Stimulated activated CD4-positive, alpha-beta T cell treated with anti-CD3 and anti-CD28 coated beads, Interleukin-2, amount 100 ng/mL, for 24 hours (primary cell): ENCODE measurements at places on chromosomes 13 and 19.

- DNase-seq, result no peak
These were observed 367.2 kb downstream of the DNAJC15 start for GRCh38 chr13:43390619-43391018.

GRCh38 chr13:91544723-91545122 is 146.3 kb downstream of the GPC5 start:
- DNase-seq, result no peak

GRCh38 chr13:101576977-101577376 is 124.5 kb downstream of the ITGBL1 start:
- DNase-seq, result no peak

DNA sequence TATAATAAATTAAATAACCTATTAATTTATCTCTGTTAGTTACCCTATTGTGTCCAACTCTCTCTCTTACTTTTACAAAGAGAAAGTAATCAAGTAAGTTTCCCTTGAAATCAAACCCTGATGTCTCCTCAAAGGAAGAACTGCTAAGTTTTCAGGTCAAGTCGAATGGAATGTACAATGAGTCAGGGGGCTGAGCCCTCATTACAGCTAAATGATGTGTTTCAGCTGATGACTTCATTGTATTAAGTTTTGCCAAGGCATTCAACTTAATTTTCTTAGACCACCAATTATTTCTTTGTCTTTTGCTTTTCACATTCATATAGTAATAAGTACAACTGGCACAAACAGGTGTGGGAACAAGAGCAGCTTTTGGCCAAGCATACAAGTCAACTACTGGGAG is 54.7 kb upstream of the DCT start:
- DNase-seq, result no peak

GRCh38 chr19:41563854-41564514 is 12.0 kb upstream of the CEACAM21 start:
- peak; percentile 54 for DNase-seq

GRCh38 chr19:55537741-55538111 is 793 bp upstream of the SBK2 start:
- DNase-seq, result no peak

DNA sequence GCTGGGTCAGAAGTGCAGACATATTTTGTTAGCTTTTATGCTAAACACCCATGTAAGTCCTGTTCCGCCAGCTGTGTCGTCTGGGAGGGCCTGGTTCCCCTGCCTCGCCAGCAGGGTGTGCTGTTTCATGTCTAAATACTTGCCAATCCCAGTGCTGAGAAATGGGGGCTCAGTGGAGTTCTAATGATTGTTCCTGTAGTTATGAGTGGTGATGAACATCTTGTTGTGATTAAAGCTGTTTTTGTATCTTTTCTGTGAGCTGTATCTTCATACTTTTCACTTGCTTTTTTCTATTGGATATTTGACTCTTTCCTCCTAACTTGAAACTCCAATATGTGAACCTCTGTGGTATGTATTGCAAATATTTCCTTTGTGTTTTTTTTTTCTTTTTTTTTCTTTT is 32.7 kb downstream of the KDM4B start:
- peak; percentile 52 for DNase-seq

- DNase-seq, result no peak
These were observed 5.0 kb upstream of the C13orf46 start for GRCh38 chr13:113978741-113979481.

- no peak for DNase-seq
These were observed 3.4 kb upstream of the USF2 start for GRCh38 chr19:35265126-35265899.

DNA sequence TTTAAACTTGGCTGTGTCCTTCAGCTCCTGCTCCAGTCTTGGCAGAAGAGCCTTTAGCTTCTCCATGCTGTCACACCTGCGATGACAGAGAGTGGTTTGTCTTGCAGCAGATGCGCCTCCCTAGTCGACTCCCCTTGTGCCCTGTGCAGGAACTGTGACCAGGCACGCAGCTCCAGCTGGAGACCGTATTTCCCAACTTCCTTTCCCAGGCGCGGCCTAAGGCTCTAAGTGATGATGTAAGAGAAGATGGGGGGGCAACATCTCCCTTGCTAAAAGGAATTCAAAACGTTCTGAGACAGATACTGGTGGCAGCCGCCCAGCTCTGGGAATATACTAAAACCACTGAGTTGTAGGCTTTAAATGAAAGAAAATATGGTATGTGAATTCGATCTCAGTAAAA is 16.3 kb downstream of the DCUN1D2 start:
- DNase-seq, result no peak

DNA sequence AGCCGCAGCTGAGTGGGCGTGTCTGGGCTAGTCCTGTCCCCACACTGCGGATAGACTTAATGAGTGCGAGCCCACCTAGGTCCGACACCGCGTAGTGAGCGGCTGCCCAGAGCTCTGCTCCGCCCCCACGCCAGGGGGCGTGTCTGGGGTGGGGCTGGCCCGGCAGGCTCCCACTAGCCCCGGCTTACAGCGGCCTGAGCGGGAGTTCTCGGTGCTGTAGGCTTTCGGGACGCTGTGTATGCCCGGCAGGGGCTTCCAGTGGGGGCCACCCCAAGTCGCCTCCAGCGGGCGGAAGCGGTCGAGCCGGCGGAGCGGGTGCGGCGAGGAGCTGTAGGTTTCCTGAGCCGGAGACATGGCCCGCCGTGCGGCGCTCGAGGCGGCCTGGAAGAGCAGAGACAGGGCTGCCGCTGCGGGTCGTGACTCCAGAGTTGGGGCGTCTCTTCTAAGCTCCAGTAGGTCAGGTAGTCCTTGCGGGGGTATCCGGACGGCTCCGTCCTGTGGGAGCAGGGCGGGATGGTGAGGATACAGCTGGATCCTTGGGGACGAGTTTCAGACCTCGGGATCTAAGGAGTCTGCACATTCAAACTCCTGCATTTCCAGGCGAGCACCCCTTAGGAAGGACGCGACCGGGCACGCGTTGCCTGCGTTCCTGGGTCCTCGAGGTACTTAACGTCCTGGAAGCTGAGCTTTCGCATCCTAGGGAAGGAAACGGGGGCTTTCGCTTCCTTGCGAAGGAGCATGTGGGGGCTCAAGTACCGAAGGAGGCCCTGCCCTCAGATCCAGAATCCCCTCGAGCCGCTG is 1.2 kb downstream of the CGB7 start:
- peak; percentile 64 for DNase-seq

DNA sequence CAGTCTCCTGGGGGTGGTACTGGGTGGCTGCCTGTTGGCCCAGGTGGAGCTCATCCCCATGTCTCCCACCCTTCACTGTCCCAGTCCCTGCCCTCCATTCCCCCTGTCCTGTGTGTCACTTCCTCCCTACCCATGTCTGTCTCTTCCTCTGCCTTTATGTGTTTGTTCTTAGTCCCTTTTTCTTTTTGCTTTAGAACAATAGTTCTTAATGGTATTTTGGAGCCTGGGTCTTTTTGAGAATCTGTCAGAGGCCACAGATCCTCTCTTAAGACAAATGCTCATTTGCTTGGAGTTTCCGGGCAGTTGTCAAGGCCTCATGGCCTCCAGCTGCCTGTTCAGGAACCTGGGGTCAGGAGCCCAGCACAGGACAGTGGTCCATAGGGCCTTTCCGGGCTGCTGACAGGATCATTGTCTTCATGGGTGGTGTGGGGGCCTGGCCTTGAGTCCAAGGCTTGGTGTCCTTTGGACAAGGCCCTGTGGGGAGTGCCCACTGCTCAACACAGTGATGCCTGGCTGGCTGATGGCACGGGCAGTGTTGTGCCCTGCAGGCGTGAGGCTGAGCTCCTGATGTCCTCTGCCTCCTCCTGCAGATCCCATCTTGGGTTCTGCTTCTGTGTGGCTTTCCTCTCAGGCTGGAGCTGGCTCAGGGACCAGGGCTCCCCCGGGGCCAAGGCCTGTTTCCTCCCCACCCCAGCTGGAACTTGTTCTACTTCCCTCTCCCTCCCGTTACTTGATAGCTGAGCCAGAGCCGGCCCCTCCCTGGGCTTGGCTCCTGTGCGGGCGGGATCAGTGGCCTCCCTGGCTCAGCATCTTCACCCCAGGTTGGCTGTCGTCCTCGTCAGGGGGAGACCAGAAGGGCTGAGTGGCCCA is 3.5 kb downstream of the EGLN2 start:
- DNase-seq, result no peak
